ENCODE measurements at places on chromosomes 16 and 17.

DNA sequence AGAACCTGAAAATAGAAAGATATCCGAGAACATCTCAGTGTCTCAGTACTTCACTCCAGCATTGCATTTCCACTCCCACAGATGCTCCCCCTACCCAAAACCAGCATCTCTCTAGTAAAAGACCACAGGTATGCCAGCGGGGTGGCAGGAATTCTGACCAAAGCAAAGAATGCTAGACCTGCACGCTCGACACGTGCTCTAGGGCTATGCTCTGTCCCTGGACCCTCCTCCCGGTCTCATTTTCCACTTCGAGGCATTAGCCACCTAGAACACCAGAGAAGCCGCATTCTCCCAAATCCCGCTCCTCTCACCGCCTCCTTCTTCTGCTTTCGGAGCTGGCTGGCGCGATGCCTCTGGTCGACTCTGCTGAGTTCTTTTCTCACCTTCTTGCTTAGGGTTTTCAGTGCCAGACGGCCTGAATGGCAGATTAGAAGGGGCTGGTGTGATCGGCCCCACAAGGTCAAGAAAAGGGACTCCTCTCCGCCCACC, 487 bp downstream of the TSR1 start:
- no peak for DNase-seq

GRCh38 chr17:78917451-78918275, 7.5 kb downstream of the TIMP2 start:
- DNase-seq = no peak

DNA sequence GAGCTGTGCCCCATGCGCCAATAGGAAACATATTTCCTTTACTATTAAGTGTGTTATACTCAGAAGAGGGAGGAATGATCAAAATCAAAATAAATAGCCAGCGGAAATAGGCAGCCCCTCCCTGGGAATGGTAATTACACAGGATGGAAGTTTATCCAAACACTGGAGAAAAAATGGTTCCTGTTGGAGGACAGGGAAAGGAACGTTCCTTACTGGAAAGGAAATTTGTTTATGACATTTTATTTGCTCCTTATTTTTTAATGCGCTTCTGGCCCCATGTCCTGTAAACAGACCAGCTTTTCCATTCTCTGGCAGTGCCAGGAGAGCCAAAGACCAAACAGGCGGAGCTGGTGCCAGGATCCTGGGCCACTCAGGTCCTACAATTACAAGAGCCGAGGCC, 273.7 kb downstream of the SOX9 start:
- no peak for DNase-seq

DNA sequence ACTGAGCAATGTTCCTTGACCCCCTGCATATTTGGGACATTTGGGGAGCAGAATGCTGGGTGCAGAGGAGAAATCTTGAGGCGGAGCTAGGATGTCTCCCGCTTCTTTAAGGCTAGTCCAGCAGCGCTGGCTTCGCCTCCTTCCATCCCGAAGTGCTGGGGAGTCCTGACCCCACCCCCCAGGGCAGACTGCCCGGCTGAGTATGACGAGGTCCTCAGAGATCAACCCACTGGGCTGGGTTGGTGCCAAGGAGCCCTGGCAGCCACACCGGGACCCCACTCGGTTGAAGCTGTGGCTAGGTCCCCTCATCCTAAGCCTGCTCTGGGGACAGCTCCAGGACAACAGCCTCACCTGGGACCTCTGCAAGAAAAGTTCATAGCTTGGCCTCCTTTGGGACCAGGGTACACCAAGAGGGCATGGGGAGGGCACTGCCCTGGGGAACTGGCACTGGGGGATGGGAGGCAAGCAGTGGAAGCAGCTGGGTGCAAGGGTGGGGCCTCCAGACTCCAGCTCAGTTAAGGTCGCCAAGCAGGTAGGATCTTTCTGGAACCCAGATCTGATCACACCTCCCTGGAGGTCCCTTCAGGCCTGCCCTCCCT, 11.0 kb downstream of the RHBDF2 start:
- no peak for DNase-seq

GRCh38 chr17:79826204-79826680, 13.0 kb downstream of the CBX4 start:
- no peak for DNase-seq

DNA sequence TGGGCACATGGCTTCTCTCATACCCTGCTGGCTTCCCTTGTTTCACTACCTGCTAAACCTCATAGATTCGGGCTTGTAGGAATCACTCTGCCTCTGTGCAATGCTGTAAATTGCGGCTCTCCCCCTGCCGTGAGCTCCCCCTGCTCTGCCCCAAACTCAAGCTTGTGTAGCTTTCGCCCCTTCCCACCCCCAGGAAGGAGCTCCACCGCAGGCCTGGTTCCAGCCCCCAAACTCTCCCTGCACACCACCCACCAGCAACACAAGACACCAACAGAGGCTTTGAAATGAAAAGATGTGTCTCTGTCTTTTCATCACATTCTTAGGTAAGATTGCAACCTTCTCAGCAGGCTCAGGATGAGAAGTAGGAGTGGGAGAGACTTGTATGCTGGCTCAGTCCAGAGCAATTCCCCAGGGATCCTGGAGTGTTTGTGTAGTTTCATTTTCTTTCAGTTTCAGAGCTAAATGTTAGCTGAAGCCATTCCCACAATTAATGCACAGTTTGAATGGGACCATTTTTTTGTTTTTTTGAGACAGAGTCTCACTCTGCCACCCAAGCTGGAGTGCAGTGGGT, 14.2 kb downstream of the CX3CL1 start:
- no peak for DNase-seq

GRCh38 chr16:74842413-74842812, 67.8 kb upstream of the FA2H start:
- DNase-seq = no peak

Measured in stimulated activated CD4-positive, alpha-beta T cell treated with anti-CD3 and anti-CD28 coated beads, Interleukin-12 subunit alpha, Interleukin-12 subunit beta, amount 100 ng/mL, for 4 hours (primary cell).